Glomerular endothelial cell (primary cell): ENCODE measurements at places on chromosomes 2 and 18. TPM values are rescaled to one million over a fixed set of nuclear protein-coding genes. Genes with fewer than 3 reads are reported as not detected.

- no peak for DNase-seq
These were observed 123.1 kb downstream of the RAB3GAP1 start for GRCh38 chr2:135175177-135175576.

DNA sequence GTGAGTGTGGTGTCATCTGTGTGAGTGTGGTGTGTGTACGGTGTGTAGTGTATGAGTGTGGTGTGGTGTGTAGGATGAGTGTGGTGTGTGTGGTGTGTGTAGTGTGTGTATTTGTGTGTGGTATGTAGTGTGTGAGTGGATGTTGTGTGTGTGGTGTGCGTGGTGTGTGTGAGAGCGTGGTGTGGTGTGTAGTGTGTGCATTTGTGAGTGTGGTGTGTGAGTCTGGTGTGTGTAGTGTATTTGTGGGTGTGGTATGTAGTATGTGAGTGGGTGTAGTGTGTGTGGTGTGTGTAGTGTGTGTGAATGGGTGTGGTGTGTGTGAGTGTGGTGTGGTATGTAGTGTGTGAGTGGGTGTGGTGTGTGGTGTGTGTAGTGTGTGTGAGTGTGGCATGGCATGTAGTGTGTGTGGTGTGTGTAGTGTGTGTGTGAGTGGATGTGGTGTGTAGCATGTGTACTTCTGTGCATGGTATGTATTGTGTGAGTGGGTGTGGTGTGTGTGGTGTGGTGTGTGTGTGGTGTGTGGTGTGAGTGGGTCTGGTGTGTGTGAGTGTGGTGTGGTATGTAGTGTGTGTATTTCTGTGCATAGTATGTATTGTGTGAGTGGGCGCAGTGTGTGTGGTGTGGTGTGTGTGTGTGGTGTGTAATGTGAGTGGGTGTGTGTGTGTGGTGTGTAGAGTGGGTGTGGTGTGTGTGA is 227.8 kb downstream of the BCL2 start:
- no peak for DNase-seq

DNA sequence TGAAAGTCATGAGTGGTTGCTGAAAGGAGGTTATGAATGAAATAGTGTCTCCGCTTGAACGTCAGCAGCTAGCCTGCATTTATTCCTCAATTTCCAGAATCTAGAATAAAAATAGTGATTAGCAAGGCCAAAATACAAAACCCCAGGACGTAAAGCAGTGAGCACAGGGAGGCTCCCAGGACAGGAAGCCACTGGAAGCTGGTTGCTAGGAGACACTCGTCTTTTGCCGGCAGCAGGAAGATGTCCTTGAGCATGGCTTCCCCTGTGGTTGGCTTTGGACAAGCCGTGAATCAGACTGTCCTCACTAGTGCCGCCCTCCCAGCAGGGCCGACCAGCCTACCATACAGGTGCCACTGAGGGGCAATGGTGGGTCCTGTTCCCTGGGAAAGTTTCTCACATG is 374.4 kb downstream of the MTX2 start:
- no peak for DNase-seq

DNA sequence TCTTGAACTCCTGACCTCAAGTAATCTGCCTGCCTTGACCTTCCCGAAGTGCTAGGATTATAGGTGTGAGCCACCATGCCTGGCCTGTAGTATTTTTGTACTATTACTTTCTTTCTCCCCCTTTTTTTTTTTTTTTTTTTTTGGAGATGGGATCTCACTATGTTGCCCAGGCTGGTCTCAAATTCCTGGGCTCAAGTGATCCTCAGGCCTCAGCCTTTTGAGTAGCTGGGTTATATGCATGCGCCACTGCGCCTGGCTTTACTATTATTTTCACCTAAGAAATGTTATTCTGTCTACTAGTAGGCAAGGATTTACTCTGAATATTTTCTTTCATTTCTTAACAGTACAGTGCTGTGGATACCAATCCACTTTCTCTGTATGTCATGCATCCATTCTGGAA is 17.4 kb upstream of the ADGRF3 start:
- DNase-seq = no peak

DNA sequence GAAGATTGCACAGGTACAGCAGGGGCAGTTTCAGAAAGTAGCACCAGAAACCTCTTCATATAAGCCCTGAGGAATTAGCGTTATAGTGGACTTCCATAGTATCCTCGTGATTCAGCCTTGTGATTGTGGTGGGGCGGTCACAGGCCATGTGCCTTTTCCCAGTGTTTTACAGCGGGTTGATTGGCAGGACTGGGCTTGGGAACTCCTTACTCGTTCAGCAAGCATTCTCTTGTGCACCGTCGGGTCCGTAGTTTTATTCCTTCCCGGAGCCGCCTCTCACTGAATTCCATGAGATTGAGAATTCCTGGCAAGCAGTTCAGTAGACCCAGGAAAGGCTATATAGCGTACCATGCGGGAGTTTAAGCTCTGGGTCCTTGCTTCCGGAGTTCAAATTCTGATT is 5.2 kb downstream of the COPS8 start:
- DNase-seq = no peak

DNA sequence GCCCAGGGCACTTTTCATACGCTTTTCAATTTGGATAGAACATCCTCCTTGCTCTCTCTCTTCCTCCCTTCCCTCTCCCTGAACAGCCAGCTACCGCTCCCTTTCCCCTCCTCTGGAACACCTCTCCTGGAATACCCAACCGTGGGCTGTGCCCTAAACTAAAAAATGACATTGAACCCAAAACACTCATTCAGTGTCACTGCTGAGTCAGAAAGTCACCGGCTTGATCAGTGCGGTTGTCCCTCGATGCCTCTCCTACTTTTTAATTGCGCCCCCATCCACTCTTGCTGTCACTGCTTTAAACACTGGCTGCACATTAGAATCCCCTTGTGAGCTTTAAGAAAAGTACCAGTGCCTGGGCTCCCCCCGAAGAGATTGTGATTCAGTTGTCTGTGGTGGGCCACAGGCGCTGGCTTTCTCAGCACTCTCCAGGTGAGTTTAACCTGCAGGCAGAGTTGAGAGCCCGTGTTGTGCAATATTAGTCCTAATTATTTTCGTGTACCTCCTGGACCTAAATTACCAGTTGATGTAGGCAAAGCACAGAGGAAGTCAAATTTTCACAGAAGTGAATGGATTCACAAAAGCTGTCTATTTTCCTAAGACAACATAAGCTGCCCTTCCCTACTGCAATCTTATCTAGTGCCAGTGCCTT is 302.0 kb downstream of the PRKCE start:
- no peak for DNase-seq

- no peak for DNase-seq
These were observed 4.1 kb downstream of the SCYGR1 start for GRCh38 chr2:227383686-227384085.

The RFX8 gene
- 0.10 and 1.6 TPM in 2 replicates for total RNA-seq

The POLR1B gene
- total RNA-seq = 11.7 and 12.4 TPM in 2 replicates

The EMX1 gene
- not detected in 2 replicates for total RNA-seq

The ST8SIA5 gene
- 0.24 and 2.6 TPM in 2 replicates for total RNA-seq
